NCI-H1694 (cell line): ENCODE measurements at places on chromosomes 4 and X.

- no peak for DNase-seq
Observed at GRCh38 chr4:47570816-47571215, 85.7 kb downstream of the ATP10D start.

DNA sequence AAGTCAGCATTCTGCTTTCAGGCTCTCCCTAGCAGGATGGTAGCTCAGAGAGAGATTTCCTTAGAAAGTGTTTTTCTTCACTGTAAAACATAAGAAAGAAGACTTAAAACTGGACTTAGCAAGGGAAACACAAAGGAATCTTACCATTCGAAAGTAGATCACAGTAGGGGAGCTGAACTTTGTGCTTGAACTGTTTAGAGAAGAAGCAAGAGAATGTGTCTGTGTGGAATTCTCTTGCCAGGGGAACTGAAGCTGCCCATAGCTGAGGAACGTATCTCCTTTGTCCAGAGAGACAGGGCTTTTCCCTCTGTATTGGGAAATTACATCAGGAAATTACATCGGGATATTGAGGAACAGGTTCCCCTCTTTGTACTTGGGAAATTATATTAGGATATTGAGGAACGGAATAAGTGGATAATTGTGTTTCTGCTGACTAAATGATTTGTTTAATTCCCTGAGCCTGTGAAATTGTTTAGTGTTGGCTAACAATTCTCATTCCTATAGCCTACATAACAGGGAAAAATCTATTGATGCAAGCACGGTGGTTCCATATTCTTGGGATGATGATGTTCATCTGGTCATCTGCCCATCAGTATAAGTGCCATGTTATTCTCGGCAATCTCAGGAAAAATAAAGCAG is 21.2 kb downstream of the SRD5A3 start:
- DNase-seq, result no peak

DNA sequence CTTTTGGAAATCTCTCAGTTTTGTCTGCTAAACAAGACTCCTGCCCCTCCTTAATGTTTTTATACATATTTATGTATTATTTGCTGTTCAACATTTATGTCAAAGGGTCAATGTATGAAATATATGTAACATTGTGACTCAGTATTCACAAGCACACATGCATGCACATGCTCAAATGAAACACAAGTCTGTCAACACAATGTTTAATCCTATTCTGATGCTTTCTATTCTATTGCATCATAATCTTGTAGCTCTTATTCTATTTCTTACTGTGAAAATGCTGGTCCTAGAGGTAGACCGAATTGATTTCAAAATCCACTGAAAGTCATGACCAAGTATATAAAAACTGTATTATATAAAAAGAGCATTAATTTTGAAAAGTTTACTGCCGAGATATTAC is 1463.3 kb downstream of the C4orf33 start:
- DNase-seq, result no peak

DNA sequence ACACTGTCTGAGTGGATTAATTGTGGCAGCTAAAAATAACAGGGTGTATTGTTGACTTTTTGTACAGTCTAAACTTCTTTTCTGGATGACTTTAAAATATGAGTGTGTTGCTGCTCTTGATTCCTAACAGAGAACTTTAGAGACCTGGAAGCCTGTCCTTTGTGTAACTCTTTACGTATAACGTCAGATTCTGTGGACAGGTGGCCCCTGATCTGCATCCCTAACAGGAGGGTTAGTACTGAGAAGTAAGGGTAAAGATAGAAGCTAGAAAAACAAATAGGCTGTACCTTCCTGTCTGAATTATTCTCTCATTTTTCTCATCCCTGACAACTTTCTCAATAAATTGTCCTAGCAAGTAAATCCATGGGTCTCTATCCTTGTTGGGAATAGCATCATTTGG is 105.7 kb upstream of the LIMCH1 start:
- no peak for DNase-seq

DNA sequence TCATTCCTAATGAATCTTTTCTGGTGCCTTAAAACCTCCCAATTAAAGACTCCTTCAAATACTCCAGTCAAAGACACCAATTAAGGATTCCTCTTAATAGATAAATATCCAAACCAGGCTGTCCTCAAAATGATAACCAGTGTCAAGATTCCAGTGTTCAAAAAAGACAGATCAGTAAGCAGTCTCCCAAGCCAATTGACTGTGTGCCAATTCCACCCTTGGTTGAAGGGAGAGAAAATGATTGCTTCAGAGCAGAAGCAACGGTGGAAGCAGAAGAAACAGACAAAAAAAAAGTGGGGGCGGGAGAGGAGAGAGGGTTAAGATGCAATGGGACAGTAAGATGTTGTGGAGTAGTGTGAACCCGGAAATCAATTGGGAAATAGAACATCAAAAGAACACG is 216.0 kb upstream of the FTHL17 start:
- DNase-seq, result no peak

DNA sequence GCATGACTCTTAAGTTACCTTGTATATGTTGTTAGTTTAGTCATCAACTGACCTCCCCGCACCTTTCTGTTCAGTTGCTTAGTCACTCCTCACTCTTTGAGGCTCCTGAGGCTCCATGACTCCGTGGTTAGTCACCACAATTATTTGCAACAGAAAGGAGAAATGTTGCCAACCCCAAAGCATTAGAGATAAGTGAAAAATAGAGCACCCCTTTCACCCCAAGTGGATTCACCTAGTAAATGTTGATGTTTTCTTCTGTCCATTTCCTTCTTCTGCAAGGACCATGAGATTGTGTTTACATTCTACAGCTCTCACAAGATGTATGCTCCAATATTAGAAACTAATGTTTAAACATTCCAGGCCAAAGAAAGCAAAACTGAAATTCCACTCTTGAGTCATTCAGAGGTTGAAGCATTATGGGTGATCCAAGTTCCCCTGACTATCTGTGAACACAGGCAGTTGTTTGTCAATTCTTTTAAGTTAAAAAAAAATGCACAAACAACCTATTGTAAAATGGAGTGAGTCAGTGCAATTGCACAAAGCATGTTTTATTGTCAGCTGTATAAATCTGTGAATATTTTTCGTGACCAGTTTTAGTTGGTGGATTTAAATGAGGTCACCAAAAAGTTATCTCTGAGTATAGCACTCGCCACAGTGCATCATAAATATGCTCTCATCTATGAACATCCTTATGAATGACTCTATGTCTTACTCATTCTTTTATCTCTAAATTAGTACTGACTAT is 552.4 kb upstream of the MAGEB2 start:
- DNase-seq, result no peak

DNA sequence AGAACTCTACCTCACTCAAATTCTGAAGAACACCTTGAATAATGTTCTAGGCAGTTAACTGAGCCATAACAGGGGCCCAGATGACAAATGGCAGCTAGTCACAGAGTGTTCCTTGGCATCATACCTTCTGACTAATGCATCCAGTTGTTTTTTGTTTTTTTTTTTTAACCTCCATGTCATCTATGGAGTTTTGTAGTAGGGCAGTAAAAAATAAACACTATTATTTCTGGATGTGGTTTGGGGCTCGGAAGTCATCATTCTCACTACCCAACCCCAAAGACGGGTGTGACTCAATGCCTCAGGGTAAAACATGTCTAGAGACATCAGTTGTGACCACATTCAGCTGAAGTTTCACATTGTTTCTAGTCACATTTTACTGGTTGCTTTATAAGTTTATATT is 31.2 kb upstream of the MCF2 start:
- DNase-seq, result no peak

DNA sequence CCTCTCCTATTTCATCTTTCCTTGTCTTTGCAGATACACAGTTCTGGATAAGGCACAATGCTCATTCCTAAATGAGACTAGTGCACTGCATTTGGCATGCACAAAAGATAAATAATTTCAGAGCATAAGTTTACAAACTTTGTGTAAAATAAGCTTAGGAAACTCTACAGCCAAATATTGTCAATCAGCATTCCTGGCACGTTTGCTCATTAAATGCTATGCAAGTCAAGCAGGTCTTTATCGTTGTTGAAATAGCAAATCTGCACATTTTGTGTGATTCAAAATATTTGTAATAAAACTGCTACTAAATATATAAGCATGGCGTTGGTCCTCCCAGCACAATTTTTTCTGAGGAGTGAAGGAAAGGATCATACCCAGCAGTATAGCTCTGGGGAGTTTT is 322.1 kb upstream of the NOCT start:
- DNase-seq, result no peak

DNA sequence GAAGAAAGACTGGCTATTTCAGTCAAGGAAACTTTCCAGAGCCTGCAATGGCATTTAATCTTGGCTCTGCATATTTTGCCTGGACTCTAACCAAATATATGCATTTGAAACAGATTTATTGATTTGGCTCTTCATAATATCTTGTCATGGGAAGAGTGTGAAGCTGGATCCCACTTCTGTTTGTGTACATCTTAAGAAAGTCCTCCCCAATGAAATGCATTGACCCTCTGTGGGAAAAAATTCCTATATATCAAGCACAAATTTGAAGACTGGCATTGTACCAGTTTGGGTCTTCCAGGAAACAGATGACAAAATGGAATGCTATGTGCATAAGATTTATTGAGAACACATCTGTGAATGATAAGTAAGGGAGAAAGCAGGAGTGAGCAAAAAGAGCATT is 897.3 kb upstream of the TENM3 start:
- DNase-seq, result no peak

DNA sequence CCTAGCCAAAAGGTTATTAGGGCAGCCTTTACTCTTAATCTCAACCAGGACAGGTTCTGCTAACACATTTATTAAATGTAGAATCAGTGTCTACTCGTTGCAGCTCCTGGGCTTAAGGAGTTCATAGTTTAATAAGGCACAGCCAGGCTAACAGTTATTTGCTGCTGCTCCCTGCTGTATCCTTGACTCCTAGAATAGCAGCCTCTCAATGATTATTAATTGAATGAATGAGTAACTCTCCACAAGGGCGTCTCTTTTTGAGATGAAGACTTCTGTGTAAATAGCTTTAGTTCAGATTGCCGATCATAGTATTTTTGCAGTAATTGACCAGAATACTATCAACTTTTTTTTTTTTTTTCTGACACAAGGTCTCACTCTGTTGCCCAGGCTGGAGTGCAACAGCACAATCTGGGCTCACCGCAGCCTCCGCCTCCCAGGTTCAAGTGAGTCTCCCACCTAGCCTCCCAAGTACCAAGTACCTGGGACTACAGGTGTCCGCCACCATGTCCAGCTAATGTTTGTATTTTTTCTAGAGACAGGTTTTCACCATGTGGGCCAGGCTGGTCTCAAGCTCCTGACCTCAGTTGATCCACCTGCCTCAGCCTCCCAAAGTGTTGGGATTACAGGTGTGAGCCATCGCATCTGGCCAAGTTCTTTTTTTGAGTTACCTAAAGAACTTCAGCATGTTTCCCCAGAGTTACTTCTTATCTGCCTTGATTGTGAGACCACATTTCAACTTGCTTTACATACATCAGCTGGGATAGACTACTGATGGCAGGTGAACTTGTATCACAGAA is 2.9 kb downstream of the UGDH start:
- DNase-seq, result no peak

DNA sequence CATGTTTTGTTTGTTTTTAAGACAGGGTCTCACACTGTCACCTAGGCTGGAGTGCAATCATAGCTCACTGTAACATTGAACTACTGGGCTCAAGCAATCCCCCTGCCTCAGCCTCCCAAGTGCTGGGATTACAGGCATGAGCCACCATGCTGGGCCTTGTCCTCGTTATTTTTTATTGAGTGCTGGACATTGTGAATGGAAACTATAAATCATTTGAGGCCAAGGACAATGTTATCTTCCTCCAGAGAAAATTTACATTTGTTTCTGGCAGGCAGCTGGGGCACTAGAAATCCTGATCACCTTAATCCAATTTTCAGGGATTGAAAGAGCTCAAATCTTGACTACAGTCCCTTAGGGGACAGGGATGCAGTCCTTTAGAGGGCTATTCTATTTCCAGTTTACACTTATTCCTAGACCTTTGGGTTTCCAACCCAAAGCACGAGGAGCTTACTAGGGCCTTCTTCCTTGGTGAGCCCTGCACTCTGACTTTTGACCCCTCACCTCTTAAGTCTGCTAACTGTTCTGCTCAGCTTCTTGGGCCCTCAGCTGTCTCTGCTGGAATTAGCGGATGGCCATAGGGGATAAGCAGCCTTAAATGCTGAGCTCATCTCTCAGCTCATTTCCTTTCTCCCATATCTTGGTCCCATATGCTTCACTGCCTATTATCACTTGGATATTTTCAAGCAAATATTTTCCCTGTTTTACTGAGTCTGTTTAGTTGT is 23.0 kb upstream of the PDZD4 start:
- no peak for DNase-seq

DNA sequence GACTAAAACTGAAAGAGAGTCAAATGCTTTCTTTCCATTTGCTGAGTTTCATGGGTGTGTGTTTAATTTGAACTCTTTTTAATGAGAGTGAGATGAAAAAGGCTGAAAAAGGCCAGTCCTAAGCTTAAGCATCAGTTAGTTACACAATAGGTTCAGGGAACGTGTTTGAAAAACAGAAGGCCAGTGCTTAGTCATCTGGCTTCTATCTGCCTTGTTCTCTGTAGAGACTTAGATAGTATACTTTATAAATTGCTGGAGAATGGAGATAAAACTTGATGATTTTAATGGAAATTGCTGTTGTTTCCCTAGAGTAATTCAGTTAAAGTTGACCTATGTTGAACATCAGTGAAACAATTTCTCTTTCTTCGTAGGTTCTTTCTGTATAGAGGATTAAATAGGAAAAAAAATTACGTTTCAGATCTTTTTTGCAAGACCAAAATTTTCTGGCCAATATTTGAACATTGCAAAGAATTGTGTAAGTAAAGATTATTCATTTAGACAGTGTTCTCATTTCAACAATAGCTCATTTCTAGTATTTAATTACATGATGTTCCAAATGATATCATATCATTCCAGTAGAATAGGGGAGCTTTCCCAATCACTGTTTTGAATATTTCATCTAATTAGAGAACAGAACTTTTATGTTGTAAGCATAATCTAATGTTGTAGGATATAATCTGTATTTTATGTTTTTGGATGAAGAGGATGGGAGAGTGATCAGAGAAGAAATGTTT is 1088.8 kb downstream of the ADGRL3 start:
- DNase-seq, result no peak

GRCh38 chr4:47651231-47651630 is 166.2 kb downstream of the ATP10D start:
- DNase-seq, result no peak

GRCh38 chr4:24266951-24267722 is 317.2 kb downstream of the DHX15 start:
- no peak for DNase-seq

- DNase-seq, result no peak
Observed at GRCh38 chrX:153704021-153704526, 16.3 kb downstream of the SLC6A8 start.

GRCh38 chr4:12139296-12139695 is 710.6 kb upstream of the HS3ST1 start:
- DNase-seq, result no peak
